ENCODE measurements at places on chromosomes 4 and X. TPM values are rescaled to one million over a fixed set of nuclear protein-coding genes. Genes with fewer than 3 reads are reported as not detected.
A peak's percentile ranks its signal among the peaks of the same experiment; 100 is the strongest.

FAM200B gene
- 27.4 TPM for total RNA-seq

- no peak for DNase-seq
These were observed 53.4 kb downstream of the PPEF2 start for GRCh38 chr4:75848891-75849290.

DNA sequence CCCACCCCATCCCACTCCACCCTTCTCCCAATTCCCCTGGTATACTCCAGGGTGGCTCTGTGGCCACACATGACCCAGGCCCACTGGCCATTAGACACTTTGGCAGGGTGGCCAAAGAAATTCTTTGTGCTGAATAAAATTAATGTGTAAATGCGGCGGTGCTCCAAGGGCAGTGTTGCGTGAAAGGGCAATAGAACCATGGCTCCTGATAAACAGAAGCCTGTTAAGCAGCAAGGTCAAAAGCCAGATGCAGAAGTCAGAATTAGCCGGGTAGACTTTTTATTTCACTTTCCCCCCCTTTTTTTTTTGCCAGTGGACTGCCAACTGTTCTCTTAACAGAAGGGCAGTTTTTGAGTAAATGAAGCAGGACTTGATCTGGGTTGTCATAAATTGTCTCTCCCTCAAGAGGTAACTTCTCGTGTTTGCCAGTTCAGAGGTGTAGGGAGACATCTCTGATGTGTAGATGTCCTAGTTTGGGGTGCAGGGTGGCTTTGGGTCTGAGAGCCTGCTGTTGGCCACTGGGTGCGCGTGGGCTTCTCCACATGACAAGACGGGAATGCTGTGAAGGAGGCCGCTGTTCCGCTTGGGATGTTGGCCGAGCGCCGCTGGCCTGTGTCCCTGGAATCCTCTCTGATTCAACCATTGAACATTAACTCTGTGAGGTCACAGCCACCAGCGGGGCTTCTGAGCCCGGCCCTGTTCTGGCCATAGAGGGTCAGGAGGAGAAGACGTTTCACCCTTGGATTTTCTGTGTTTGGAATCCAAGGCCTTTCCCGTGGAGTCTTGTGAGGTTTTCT lies 139.5 kb downstream of the TBL1X start:
- DNase-seq: no peak

GRCh38 chr4:48315728-48316630 lies 25.4 kb upstream of the SLAIN2 start:
- DNase-seq: no peak

DRD5 gene
- total RNA-seq: not detected

DNA sequence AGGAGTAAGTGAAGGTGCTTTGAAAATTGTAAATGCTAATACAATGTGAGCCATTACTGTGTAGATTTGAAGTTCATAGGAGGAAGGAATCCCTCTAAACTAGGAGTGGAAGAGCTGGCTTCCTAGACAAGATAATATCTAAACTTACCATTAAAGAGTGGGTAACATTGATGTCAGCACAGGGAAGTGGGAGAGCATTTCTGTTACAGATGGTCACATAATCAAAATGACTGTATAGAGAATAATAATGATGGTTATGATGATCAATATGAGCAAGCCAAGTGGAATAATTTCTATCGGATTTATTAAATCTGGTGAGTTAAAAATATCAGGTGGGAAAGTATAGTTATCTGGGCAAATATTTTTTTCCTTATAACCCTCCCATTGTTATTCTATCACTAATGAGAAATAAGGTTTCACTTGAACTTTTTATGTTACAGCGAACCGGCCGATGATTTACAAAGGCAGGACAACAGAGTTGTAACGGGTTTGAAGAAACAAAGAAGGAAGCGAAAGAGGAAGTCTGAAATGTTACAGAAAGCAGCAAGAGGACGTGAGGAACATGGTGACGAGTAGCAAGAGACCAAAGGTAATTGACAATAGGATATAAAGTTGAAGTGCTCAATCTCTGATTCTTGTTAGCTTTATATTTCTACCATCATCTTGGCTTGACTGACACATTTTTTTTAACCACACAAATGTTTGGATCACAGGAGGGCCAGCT lies 43.5 kb downstream of the FMR1NB start:
- DNase-seq: no peak

- no peak for DNase-seq
These were observed 86.2 kb downstream of the FAM133A start for GRCh38 chrX:93760163-93760562.

GRCh38 chr4:78336093-78336943 lies 215.3 kb upstream of the ANXA3 start:
- DNase-seq: no peak

GRCh38 chrX:74085642-74086236 lies 218.2 kb upstream of the ZCCHC13 start:
- DNase-seq: no peak

DNA sequence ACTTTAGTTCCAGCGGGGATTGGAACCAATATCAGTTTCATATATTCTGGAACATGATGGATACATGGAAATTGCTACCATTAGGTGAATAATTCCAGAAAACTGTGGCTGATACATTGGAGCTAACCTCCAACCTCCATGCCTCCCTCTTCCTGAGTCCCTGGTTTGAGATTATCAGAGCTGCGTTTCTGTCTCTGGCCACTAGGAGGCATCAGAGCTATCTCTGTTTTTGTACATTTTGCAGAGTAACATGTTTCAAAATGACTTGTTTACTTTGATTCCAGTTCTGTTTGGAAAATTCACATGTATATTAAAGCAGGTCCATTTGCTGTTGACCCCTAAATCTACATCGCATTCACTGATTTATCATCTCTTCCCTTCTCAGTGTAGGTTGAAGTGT lies 2.4 kb upstream of the RAB40AL start:
- DNase-seq: peak; percentile 30

All from glutamatergic neuron (in vitro differentiated cells).